NCI-H748 treated with DMSO at 0.1 percent for 48 hours (cell line): ENCODE measurements at places on chromosomes 7 and 10.
A peak's percentile ranks its signal among the peaks of the same experiment; 100 is the strongest.

DNA sequence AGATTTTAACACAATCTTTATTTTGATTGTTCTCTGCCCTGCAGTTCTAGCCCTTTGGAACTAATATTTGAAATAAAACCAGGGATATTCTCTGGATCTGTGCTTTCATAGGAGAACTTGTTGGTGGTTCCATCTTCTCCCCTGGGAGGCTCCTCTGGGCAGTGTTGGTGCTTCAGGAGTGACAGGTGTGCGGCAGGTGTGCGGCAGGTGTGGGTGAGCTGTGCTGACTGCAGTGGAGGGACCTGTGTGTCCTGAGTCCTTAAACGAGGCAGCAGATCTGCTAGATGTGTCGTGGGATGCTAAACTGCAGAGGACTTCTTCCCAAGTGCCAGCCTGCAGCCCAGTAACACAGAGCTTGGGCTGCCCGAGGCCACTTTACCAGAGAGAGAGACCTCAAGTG is 98.4 kb downstream of the LYZL1 start:
- DNase-seq = peak; percentile 31

DNA sequence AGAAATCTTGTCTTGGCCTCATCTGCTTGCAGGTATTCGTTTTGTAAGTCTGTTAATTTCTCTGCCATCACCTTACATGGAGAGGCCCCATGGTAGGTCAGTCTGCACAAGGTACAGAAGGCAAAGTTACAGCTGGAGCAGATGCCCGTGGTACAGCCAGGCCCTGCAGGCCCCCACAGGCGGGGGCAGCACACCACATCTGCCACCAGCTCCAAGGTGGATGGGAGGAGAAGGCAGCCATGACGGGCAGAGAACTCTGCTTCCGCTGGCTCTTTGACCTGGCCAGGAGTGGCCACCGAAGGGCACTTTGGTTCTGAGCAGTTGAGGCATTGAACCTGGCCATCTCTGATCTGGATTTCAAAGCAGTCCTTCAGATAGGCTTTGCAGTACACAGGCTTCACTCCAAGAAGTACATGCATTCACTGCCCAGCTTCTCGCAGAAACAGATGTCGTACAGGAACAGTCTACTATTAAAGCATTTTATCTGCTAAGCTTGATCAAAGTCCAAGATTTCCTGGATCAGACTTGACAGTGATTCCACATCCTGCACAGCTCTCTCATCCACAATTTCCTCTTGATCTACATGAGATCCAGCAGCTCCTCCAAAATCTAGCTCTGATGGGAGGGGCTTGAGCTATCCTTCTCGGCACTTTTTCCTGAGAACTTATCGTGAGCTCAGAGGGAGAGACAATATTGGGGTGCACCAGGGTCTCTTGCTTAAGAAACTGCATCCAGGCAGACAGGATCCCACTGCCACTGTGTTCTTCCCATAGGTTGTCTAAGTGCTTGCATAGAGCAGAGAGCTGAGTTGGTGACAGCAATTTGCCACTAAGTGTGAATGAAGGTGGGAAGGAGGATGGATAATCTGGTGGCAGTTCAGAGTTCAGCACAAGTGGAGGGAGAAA is 120.7 kb downstream of the TRRAP start:
- no peak for DNase-seq

DNA sequence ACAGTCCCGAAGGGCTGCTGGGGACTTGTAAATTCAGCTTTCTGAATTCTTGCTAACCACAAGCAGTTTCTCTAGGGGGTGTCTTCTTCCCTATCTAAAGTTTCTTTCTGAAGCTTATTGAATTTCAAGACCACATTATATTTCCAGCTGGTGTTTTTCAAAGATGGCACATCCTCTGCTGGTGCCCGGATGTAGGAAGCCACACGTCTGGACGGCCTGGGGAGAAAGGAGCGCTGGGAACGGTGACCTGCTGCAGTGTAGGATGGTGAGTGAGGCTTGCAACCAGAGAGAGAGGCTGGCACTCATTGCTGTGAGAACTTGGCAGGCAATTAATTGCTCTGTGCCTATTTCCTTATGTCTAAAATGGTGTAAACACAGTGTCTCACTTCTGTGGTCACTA is 776.4 kb downstream of the TYW1 start:
- DNase-seq = no peak

GRCh38 chr7:113142385-113143119 is 24.2 kb upstream of the SMIM30 start:
- DNase-seq = no peak

DNA sequence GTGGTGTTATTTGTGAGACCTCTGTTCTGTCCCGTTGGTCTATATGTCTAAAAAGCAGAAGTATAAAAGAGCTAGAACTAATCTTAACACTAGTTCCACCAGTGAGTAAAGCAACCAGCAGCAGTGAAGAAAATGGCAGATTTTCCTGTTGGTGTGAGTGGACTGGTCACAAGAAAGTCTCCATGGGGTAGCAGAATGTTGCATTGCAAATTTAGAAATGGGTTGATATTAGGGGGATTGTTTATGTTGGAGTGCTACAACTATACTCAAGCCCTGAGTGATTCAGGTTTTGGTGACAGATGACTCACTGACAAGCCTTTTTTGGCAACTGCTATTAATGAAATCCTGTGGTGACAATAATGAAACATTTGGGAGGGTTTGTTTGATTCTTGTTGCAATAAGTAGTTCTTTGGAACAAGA is 5.6 kb downstream of the AVL9 start:
- DNase-seq = no peak

DNA sequence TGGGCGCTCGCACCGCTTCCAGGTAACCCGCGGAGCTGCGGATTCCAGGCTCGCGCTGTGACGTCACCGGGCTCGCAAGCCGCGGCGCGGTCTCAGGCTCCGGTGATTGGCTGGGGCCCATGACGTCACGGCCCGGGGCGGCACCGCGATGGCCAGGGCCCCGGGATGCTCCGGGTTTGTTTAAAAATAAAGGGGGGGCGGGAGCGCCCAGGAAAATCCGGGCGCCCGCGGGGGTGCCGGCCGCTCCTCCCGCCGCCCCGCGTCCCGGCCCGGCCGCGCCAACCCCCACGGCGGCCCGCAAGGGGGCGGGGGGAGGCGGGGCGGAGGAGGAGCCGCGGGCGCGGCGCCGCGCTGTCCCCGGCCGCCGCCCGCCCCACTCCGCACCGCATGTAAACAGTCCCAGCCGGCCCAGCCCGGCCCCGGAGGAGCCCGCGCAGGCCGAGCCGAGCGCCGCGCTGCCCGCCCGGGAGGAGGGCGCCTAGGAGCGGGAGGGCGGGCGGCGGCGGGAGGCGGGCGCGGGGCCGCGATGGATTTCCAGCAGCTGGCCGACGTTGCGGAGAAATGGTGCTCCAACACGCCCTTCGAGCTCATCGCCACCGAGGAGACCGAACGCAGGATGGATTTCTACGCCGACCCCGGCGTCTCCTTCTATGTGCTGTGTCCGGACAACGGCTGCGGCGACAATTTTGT is at the start of gene MTURN:
Gene MTURN, plus strand, starts transcription at position 376 of the 690 bp plus-strand sequence. Its CDS starts 151 bp downstream, at position 527.
- peak; percentile 80 for DNase-seq

DNA sequence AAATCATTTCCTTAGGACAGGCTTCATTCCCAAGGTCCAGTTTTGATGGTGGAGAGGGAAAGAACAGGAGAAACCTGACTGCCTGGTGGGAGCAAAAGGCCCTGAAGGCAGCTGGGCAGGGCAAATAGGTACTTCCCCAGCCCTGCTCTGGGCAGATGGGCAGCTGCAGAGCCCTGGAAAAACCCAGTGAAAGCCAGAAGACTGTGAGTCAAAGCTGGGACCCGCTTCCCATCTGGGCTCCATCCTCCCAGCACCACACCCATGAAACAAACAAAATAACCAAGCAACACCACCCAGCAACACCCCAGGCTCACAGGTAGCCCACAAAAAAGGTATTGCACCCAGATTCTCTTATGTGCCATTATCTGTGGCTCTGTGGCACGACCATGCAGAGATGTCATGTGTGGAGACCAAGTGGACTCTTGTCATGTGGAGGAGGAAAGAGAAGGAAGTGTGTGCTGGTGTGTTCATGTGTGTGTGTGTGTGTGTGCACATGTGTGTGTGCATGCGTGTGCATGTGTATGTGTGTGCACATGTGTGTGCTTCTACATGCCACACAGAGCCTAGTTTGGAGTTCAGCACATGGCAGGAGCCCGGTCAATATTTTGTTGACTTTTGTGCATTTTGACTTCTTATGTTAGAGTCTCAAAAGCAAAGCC is 9.8 kb downstream of the CLRN3 start:
- no peak for DNase-seq

GRCh38 chr7:120233338-120233737 is 39.6 kb upstream of the KCND2 start:
- DNase-seq = no peak

DNA sequence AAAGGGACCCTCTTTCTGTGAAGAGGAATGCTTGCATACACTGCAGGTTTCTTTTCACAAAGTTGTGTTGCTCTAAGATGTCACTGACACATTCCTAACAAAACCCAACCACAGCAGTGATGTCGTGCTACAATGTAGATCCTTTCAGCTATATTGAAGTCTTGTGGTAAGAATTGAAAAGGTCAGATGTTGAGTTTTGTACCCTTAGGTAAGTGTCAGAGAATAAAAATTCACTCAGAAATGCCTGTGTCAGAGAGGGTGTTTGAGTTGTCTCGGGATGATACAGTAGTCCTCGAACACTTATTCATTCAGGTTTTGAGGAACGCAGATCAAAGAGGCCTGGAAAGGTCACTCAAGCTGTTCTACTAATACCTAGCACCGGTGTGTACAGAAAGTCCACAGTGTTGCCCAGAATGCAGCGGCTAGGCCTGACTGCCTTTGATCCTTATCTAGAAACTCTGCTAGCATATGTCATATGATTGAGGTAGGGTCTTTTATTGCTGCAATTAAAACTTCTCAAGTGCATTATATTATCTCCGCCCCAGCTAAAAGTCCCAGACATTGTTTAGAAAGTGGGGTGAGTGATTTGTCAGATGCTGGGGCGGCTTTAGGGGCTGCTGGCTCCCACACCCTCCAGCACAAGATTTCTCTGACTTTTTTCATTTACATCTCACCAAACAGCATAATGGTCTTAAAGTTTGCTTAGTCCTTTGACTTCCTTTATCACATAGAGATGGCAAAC is 26.0 kb downstream of the RNF32 start:
- DNase-seq = no peak

- no peak for DNase-seq
Measured at GRCh38 chr10:88490231-88490980, 92.7 kb downstream of the RNLS start.

DNA sequence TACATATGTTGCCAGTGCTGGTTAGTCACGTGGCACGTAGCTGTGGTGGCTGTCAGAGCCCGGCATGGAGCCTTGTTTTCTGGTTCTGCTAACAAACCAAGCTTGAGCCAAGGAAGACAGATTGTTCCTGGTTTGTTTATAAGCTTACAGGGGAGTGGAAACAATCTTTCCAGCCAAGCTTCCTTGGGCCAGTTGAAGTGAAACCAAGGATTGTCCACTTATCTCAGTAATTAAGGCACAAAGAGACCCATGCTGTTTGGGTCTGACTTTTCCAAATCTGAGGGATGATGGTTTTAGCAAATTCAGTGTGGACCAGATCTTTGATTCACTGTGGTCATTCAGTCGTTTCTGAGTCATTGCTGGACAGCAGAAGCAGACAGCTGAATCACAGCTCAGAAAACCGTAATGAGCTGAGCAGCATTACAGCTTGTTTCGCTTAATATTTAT is 297.3 kb upstream of the COBL start:
- no peak for DNase-seq

- no peak for DNase-seq
Measured at GRCh38 chr7:131015657-131015958, 281.6 kb upstream of the KLF14 start.
